ENCODE measurements at places on chromosomes 4 and X.

DNA sequence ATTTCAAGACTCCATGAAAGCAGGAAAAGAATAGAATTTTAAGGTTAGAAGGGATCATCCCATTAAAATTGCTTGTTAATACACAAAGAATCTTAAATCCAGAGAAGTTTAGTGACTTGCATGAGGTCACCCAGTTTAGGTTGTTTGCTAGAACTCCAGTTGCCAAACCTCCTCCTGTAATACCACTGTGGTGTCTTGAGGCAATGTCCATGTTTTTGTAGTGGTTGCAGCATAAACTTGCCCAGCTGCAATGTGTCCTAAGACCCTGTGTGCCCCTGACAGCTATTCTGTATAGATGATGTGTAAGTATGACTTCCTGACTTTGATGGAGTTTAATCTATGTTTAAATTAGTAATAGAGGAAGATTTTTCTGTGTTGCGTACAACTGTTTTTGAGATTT lies 6.3 kb downstream of the SFRP2 start:
- no peak for DNase-seq

DNA sequence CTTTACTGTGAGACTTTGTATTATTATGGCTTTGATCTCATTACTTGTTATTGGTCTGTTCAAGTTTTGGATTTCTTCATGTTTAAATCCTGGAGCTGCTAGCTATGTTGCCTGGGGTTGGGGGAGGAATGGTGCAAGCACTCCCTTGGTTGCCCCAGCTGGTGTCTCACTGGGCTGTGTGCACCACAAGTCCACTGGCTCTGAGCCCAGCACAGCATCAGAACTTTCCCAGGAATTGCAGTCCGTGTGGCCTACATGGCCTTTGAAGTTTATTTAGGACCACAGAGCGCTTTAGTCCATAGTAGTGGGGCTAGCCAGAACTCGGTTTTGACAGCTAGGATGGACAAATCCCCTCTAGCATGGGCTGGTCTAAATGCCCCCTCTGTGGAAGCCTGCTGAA lies 278.8 kb upstream of the RPS6KA3 start:
- no peak for DNase-seq

DNA sequence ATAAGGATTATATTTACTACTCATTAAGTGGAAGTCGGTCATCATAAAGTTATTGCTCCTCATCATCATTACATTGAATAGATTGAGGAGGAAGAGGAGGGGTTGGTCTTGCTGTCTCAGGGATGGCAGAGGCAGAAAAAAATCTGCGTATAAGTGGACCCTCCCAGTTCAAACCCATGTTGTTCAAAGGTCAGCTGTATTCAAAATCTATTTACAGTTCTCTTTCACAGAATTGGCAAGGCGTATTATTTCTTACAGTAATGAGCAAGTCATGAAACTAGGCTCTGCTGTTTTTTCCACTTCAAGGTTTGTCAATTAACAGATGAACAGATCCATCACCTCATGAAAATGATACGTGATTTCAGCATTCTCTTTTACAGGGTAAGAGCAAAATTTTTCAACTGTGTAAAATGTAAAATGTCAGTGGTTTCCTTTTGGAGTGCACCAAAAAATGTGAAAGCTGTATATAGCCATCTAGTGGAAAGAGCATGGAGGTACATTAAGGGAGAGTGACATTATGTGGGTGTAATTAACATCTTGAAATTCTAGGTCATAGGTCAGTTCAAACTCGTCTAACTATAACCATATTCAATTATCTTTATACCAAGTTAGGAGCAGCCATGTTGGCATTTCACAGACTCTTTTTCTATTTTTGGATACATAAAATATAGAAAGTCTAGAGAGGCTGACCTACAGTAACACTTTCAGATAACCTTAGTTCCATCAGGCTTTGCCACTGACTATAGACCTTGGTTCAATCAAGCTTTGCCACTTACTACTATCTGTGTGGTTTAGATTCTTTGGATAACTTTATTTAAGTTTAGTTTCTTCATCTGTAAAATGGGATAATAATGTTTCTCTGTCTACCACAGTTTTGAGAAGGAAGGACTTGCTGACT lies 30.1 kb downstream of the NEIL3 start:
- peak; percentile 60 for DNase-seq

DNA sequence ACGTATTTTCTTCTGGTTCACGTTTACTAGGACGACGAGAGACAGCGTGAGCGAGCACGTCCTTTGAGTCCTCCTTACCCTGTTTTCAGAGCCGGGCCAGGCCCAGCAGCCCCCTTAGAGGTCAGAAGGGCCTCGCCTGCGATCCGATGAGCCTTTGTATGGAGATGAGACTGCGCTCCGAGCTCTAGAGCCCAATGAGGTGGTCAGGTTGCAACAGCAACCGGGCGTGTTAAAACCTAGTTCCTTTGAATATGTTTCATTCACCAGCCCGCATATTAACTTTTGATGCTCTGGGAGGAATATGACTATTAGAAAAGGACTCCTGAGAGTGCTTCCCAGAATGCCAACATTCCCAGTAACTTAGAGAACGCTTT lies 55.6 kb upstream of the TADA2B start:
- DNase-seq, result peak; percentile 46

- peak; percentile 85 for DNase-seq
Observed at GRCh38 chr4:88027611-88028608, 20.5 kb downstream of the PKD2 start.

DNA sequence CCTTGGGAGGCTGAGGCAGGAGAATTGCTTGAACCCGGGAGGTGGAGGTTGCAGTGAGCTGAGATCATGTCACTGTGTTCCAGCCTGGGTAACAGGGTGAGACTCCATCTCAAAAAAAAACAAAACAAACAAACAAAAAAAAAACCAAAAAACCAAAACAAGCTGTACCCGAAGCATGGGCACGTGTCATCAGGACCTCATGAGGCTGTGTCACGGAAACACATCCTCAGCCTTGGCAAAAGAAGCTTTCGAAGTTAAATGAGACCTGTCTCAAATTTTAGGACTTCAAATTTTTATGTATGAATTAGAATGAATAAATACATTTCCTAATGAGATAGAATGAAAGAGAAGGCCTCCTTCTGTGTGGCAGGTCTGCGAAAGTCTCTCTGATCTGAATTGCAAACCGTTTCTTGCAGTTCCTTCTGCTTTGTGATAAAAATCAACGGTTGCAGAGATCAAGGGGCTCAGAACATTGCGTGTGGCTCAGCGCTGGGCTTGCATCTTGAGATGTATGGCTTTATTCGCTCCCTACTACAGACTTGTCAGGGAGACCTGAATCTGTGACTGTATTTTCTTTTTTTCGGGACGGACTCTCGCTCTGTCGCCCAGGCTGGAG lies 19.5 kb upstream of the CRLF2 start:
- DNase-seq, result no peak

DNA sequence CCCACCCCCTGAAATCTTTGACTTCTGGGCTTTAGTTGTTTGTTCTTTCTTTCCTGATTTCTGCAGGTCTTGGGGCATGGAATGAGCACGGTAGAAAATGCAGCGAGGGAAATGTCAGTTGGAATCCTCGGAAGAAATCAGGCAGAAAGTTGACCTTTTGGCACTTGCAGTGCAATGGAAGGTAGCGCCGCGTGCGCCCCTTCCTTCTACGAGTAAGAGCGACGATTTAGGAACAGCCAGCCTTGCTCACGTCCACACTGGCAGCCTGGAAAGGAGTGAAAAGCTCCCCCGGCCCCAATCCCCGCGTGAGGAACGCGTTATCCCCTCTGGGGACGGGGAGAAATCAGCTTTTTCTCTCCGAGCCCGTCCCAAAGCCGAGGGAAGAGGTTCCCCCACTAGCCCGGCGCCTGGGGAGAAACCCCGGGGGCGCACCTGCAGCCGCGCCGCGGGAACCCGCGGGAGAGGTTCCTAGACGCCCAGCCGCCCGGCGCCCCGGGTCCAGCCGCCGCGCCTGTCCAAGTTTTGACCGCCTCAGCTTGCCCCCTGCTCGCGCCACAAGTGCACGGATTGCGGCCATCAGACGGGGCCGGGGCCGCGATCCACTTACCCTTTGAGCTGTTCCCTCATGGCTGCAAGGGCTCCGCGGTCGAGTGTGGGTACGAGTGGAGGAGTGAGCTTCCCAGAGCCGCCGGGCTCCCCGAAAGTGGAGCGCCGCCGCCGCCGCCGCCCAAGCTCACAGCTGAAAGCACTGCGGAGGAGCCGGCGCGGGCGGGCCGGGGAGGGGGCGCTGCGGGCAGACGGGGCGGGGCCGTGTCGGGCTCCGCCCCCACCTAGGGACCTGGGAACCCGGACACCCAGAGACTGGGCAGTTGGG lies 194.6 kb upstream of the FTHL17 start:
- DNase-seq, result peak; percentile 32

DNA sequence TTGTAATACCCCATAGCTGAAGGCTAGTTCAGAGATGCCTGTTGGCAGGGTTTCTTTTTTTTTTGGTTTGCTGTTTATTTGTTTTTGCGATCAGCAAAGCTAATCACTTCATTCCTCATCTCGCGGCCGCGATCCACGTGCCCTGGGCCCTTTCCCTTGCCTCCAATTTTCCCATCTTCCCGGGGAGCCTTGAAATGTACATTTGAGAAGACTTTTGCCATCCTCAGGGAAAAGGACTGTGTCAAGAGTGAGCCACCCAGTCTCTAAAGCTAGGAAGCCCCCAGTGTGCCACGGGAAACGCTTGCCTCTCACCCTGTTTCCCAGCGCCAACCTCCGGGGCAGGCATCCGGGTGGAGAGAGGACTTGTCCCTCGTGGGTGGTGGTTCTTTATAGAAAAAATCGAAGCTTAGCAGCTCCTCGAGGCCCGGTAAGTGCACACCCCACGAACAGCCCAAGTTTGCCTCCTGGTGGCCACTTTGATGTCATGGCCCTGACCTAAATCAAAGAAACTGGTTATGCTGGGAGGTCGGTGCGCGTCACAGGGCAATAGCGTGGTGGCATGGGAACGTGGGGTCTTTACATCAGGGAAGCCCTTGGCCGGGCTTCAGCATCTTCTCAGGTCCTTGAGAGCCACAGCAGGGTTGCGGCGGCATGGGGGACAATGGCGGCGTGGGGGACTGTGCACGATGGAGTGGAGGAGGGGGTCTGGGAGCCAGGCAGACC lies 42.0 kb downstream of the MAP7D3 start:
- peak; percentile 73 for DNase-seq

- DNase-seq, result peak; percentile 41
Observed at GRCh38 chrX:153662266-153662665, 11.3 kb downstream of the PNCK start.

- DNase-seq, result peak; percentile 67
Observed at GRCh38 chrX:104318330-104319009, 63.7 kb upstream of the ESX1 start.

- no peak for DNase-seq
Observed at GRCh38 chr4:152693871-152694270, 14.1 kb upstream of the TMEM154 start.

GRCh38 chr4:38315286-38315685 lies 348.7 kb upstream of the KLF3 start:
- DNase-seq, result no peak

- no peak for DNase-seq
Observed at GRCh38 chr4:156280686-156281085, 327.0 kb upstream of the CTSO start.

DNA sequence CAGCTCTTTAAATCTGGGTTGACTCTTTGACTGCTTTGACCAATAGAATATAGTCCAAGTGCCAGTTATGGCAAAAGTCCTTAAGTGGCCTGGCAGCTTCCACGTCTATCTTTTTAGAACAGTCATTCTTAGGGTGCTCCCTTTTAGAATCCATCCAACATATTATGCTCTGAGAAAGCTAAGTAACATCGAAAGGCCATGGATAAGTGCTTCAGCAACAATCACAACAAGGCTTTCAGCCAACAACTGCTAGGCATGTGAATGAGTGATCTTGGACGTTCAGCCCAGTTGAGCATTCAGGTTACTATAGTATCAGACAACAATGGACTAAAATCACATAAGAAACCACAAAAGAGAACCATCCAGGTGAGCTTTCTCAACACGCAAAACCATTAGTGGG lies 818.7 kb downstream of the DMD start:
- DNase-seq, result no peak

DNA sequence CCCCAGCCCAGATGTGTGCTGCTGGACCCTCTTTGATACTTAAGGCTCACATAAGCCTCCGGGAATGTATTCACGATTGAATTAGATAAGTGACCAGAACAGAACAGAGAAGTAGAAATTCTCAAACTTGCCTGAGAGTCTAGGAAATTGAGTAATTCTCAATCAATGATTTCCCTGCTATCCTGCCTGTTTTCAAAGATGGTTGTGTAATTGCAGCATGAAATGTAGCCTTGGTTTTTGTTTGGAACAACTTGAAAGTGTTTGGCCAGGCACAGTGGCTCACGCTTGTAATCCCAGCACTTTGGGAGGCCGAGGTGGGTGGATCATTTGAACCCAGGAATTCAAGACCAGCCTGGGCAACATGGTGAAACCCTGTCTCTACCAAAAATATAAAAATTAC lies 41.2 kb downstream of the TNIP2 start:
- peak; percentile 47 for DNase-seq

DNA sequence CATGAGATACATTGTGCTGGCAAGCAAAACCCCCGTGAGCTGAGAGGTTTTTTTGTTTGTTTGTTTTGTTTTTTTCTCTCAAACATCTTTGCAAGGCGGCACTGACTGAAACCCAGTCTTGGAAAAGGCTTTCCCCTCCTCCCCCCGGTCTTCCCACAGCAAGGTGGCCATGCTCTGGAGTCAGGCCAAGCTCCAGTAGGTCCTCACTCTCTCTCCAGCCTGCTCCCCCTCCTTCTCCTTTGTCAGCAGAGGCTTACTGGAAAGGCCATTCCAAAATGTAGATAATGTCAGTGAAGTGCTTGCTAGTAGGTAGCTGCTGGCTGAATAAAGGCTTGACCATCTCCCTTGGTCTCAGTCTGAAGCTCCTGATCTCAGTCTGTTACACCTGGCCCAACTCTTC lies 32.6 kb downstream of the FRMPD3 start:
- no peak for DNase-seq

DNA sequence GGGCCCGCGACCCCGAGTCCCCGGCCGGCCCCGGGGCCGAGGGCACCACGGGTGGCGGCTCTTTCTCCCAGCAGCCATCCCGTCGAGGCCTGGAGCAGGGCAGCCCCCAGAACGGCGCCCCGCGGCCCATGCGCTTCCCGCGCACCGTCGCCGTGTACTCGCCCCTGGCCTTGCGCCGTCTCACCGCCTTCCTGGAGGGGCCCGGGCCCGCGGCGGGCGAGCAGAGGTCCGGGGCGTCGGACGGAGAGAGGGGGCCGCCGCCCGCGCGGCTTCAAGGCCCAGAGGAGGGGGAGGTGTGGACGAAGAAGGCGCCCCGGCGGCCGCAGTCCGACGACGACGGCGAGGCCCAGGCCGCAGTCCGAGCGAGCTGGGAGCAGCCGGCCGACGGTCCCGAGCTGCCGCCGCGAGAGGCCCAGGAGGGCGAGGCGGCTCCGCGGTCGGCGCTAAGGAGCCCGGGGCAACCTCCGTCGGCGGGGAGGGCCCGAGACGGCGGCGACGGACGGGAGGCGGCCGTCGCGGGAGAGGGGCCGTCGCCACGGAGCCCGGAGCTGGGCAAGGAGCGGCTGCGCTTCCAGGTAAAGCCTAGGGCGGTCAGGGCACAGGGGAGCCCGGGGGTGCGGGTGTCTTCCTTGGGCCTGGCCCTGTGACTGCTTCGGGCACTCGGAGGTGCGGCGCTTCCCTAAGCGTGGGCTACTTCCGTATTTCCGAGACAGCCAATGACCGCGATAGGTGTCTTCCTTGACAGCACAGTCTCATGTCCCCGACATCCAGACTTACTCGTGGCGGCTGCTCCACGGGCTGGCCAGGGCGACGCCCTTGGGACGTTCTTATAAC lies 845 bp downstream of the ZAR1 start:
- no peak for DNase-seq

- no peak for DNase-seq
Observed at GRCh38 chr4:58192217-58192616, 1082.0 kb upstream of the IGFBP7 start.

Data from cardiac fibroblast (primary cell).